ENCODE measurements at places on chromosomes 7 and 10.

- DNase-seq: no peak
These were observed 407.4 kb downstream of the KCNMA1 start for GRCh38 chr10:77230194-77230593.

DNA sequence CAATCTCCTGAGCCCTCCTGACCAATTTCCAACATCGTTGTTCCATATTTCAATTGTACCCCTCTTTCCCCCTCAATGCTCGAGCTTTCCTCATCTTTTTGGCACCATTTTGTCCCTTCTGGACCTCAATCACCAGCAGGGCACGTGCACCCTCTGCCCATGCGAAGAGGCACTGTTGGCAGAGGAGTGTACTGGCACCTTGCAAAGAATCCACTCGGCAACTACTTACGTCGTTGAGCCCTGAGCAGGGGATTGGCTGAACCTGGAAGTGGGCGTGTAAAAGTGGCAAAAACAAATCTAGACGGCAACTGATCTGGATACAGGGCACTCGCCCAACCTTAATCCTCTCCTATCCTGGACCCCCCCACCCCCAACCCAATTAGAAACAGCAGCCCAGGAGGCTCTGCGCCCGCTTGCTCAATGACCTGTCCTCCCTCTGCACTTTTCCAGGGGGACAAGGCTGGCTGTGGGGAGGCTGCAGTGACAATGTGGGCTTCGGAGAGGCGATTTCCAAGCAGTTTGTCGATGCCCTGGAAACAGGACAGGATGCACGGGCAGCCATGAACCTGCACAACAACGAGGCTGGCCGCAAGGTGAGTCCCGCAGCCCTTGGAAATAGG is 18.8 kb downstream of the WNT8B start:
- DNase-seq: peak; percentile 84

- DNase-seq: no peak
These were observed 100.5 kb downstream of the CREB5 start for GRCh38 chr7:28512668-28513440.

- no peak for DNase-seq
These were observed 1.2 kb downstream of the NFKB2 start for GRCh38 chr10:102396730-102397151.

DNA sequence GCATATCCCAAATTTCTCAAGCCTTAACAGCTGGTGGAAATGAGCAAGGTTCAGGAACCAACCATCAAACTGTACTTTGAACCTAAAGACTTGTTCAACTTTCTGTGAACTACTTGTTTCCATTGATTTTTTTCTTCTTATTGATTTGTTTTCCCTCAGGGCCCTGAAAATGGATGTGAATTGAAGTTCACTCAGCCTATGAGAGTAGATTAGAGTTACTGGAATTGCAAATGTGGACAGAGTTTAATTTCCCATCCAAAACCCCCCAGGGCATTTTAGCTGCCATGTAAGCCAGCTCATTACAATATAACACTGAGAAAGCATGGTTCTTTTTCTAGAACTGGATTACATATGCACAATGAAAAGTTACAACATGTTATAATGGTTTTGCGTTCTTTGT is 1105.7 kb downstream of the REEP3 start:
- peak; percentile 72 for DNase-seq

GRCh38 chr10:29838539-29838938 is 203.8 kb upstream of the SVIL start:
- DNase-seq: no peak

- no peak for DNase-seq
These were observed 77.3 kb upstream of the ARMC3 start for GRCh38 chr10:22850541-22850940.

GRCh38 chr7:29976266-29976665 is 13.3 kb downstream of the SCRN1 start:
- DNase-seq: no peak

DNA sequence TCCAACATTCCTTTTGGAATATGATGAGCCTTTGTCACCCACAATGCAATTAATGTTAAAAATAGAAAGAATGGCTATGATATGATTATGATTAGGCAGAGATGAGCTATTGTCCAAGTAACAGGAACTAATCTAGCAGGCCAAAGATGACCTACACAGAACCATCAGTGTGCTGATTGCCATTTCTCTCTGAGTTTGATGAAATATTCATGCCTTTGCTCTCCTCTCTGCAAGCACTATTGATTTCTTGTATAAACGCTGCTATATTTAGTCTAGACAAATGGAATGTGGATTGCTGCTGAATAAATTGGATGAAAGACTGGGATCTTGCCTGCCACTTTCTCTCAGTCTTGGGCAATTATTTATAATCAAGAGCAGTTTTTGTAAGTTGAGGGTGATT is 85.4 kb downstream of the HDAC9 start:
- no peak for DNase-seq

- no peak for DNase-seq
These were observed 654 bp downstream of the ALKBH4 start for GRCh38 chr7:102463841-102464576.

DNA sequence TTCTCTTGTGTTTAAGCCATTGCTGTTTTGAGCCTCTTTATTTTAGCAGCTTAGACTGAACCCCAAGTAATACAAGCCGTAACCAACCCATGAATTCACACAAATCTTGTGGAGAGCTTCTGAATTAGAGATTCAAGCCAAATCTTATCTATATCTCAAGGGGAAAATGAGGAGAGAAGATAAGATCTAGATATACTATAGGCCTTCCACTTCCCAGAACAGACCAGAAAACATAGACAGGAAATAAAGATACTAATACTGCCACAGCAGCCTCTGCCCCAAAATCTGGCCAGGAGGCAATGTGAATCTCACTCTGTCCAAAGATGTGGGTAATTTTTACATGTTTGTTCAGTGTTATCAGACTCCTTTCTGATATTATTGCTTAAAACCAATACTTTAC is 307.2 kb downstream of the PTEN start:
- DNase-seq: no peak

GRCh38 chr10:52778511-52779392 is 6.2 kb upstream of the MBL2 start:
- no peak for DNase-seq

GRCh38 chr7:142925413-142925812 is 8.1 kb downstream of the TRPV5 start:
- DNase-seq: no peak

- DNase-seq: no peak
These were observed 380.1 kb downstream of the CNTNAP2 start for GRCh38 chr7:146496657-146497056.

GRCh38 chr7:139488810-139489209 is 5.3 kb upstream of the KLRG2 start:
- no peak for DNase-seq

DNA sequence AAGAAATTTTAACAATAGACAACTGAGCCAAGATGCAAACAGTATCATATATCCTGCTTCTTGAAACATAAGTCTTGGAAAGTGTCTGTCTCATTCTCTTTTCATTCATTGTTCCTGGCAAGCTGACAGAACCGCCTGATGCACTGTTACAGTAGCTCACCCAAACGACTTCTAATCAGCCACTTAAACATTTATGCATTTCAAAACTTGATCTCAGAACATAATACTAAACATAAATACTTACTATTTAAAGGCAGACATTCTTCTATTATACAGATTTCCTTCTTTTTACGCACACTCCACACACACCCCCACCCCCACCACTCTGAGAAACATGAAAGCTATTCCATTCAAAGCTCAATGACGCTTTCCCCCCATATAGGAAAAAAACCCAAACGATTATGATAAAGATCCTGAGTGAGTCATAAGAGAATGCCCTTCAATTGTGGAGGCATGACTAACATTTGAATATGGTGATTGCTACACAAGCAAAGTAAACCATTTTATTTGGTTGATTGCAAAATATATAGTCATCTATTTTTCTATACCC is 30.5 kb downstream of the SHTN1 start:
- DNase-seq: no peak

- DNase-seq: no peak
These were observed 78.0 kb upstream of the C1GALT1 start for GRCh38 chr7:7104314-7104698.

- no peak for DNase-seq
These were observed 45.1 kb upstream of the GSAP start for GRCh38 chr7:77461246-77461645.

DNA sequence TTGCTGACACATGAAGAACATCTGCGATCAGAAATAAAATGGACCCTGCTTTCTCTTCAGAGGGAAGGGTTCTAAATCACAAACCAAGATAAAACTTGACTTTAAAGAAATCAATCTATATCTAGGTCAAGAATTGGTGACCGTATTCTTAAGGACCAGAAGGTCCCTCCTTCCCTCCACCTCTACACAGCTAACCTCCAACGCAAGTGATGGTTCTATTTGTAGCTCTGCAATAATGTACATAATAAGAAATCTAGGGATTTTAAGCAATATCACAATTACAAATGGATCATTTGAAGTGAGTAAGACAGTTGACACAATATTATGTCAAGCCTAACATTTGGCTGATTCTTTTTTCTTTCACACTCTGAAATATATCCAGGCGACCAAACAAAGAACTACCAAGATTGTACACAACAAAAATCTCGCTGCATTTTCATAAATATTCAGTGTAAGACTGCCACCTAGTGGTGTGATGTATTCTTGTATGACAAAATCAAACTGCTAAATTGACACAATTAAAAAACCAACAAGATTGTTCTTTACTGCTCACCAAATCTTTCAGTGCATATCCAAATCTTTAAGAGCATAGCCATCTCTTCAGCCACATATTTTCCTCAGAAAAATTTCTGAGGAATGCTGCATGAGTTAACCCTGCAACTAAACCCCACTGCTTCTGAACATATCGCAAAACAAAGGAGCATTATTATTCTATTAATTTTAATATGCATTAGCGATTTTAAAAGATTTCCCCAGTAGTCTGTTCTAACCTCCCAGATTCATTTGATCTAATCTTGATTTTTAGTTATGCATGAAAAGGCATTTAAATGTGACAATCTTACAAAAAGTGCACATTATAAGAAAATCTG is 44.5 kb downstream of the ICA1 start:
- peak; percentile 59 for DNase-seq

DNA sequence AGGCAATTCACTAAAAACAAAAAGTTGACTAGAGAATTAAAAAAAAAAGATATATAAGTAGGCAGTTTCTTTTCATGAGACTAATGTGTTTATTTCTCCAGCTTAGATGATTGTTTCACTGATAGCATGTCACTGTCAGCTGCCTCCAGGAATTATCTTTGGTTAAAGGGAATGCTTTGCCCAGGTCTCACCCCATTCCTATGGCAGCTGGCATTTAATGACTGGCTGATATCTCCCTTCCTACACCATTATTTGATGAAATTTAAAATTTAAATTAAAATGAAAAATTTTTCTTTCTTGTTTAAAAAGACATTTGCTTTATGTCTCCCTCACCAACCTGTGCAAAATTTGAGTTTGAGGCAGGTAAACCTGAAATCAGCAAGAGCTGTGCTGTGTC is 214.5 kb upstream of the PRSS1 start:
- DNase-seq: no peak

- no peak for DNase-seq
These were observed 98.0 kb upstream of the LYZL2 start for GRCh38 chr10:30727524-30727923.

- no peak for DNase-seq
These were observed 389.6 kb downstream of the GALNT17 start for GRCh38 chr7:71521506-71521905.

DNA sequence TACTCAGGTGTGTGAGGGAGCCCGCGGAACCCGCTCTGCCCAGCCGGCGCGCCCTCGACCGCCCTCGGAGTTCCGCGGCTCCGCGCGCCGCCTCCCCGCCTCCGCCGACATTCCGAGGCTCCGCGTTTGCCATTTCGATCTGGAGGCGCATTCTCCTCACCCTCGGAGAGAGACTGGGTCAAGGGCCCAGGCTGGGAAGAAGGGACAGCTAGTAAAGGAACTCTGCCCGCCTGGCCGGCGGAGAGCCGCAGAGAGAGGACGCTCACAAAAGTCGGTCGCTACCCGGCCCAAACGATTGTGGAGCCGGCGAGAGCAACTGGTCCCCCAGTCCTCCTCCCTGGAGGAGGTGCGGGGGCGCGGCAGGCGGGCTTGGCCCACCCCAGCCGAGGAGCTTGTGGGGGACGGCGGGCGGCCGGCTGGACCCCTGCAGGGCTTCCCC is 74.5 kb upstream of the LEP start:
- peak; percentile 27 for DNase-seq

- no peak for DNase-seq
These were observed 32.5 kb downstream of the ZNF277 start for GRCh38 chr7:112238852-112239610.

- no peak for DNase-seq
These were observed 712.4 kb downstream of the GATA3 start for GRCh38 chr10:8766899-8767298.

DNA sequence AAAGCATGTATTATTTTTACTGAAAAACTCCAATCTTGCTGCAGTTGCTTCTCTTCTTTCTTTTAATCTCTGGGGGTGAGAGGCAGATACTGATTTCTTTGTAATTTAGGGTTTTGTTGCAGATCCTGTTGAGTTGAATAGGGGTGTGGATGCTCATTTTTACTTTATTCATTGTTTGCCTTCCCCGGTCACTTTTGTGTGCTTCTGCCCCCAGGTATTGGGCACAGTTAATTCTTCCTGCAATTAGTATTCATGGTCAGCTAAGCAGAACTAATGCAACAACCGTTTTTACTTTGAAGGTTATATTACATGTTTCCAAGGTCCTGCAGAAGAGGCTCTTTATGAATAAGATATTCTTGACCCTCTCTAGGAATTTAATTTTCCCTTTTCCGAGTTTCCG is 96.4 kb downstream of the BUB3 start:
- no peak for DNase-seq

- no peak for DNase-seq
These were observed 42.1 kb upstream of the ANAPC16 start for GRCh38 chr10:72173619-72174296.

- no peak for DNase-seq
These were observed 338.3 kb downstream of the CXCL12 start for GRCh38 chr10:44046605-44047004.

GRCh38 chr7:93890041-93890463 is 501 bp downstream of the TFPI2 start:
- DNase-seq: no peak

DNA sequence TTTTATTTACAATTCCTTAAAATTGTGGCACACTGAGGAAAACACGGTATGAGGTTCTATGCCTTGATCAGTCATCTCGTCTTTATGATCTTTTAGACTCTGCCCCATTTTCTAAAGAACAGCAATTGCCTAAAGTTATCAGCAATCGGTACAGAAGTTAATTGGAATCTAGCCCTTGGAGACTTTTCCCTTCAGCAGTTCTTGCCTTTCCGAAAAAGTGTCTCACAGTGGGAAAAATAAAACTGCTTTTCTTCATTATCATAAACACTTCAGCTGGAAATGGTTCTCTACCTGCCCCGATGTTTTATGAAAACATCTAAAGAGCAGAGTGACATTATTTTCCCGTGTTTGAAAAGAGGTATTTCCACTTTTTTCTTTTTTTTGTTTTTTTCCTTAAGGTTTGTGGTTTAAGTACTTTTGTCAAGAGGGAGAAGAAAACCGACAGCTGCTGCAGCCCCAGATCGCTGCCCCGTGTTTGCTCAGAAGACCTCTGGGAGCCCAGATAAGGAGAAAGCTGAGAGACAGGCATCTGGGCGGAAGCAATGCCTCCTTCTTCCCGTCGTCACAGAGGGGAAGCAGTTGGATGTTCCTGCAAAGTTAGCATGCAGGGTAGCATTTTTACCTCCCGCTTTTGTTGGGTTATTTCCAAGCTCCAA is 149.7 kb downstream of the FRMD4A start:
- no peak for DNase-seq

- no peak for DNase-seq
These were observed 212.9 kb downstream of the CCSER2 start for GRCh38 chr10:84541289-84541637.

GRCh38 chr10:96960872-96961271 is 128.8 kb downstream of the LCOR start:
- DNase-seq: no peak

GRCh38 chr10:86190291-86190690 is 176.3 kb downstream of the GRID1 start:
- DNase-seq: no peak
